ENCODE measurements at places on chromosomes 1 and 21. TPM values are rescaled to one million over a fixed set of nuclear protein-coding genes. Genes with fewer than 3 reads are reported as not detected.

DNA sequence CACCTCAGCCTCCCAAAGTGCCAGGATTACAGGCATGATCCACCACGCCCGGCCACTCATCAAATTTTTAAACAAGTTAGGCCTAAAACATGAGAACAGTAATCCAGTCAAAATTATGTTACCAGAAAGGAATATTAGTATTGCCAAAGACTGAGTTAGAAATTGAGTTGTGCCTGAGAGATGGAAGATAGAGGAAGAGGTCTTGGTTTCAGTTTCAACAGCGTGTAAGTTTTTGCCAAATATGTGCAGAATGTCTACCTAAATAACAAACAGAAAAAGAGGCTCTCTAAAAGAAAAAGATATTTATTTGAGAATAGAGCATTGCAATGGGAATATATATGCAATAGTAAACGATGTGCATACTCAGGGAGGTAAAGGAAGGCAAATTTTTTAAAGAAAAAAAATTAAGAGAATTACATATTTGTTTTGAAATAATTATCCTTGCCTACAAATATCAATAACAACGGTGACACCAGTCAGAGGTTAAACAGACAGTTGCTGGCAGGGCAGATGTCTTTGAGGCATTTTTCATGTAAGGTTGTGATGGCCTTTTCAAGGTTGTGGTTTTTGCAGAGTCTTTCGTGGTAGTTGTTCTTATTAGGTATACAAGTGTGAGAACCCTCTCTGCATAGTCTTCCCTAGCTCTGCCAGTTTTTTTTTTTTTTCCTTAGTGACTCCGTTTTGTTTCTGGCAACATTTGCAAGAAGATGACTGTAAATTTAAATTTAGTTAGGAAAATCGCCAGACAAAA lies 2.2 kb upstream of the CD1B start:
- DNase-seq, result no peak

The GPR37L1 gene
- 0.03 TPM for total RNA-seq

DNA sequence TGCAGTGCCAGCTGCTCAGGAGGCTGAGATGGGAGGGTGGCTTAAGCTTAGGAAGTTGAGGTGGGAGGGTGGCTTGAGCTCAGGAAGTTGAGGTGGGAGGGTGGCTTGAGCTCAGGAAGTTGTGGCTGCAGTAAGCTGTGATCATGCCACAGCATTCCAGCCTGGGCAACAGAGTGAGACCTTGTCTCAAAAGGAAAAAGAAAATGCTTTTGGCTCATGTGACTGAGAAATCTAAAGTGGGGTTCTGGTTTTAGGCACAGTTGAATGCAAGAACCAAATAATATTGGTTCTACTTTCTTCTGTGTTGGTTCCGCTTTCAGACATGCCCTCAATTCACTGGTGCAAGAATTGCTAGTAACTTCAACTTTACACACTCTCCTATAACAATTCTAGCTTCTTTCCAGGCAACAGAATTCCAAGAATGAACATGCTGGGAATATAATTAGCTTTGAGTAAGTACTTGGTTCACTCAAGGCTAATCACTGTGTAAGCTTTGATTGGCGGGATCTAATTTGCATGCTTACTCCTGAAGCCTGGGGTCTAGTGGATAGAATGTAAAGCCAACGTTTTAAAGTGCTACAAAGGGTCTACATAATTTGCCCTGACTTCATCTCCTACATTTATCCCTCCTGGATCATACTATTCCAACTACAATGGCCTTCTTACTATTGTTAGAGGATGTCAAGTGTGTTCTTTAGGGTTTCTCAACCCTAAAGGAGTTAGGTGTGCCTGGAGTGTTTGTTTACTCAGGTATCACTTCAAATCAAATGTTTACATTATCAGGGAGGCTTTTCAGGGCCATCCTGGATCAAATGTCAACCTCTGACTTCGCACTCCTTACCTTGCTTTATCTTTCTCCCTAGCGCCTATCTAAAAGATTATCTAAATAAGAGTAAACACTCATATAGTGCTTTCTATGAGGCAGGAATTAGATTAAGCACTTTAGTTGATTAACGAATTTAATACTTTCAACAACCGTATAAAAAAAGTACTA lies 115.1 kb downstream of the SLC16A1 start:
- DNase-seq, result no peak

DNA sequence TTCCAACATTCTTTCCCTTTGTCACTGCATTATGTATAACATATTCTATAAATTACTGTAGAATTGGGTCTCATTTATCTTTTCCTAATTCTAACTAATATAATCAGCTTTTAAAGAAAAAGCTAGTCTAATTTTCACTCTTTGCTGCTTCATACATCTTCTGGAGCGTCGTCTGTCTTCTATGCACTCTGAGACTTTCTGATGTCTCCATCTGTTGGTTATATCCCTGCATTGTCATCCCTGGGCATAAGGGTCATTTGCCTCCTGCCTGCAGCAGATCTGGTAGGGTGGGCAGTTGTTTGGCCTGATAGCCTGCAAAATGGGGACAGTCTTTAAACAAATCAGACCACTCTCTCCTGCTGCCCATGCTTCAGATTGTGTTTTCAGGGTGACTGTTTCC lies 40.8 kb upstream of the DYNLT5 start:
- DNase-seq, result no peak

GRCh38 chr1:173431304-173432045 lies 45.7 kb upstream of the PRDX6 start:
- DNase-seq, result peak; percentile 82

DNA sequence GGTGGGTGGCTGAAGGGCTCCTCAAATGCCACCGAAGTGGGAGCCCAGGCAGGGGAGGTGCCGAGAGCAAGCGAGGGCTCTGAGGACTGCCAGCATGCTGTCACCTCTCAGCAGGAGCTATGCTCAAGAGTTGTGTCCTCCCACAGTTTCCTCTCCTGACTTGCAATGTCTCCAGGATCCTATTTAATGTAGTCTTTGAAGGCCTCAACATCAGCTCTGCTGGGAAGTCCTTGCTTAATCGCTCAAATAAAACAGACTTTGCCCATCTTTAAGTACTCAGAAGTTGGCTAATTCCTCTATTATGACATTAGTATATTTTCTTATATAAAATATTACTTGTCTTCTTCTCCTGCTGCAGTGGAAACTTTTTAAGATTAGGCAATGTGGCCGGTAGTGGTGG lies 154.2 kb upstream of the NRIP1 start:
- no peak for DNase-seq

GRCh38 chr1:228944296-228944695 lies 209.0 kb downstream of the RHOU start:
- DNase-seq, result no peak

DNA sequence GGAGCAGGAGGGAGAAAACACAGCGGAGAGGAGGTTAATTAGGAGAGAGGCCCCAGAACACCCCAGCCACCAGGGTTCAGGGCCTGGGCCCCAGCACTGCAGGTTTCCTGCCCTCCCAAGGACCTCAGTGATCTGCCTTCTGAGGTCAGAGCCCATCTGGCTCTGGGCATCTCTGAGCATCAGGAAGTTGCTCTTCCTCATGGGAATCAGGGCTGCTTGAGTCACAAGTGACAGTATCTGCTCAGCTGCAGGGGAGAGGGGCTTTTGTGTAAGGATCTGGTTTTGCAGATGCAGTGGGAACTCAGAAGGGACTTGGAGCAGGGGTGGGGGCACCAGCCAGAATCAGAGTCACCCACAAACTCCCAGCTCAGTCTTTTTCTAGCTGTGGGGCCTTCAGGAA lies 472.1 kb downstream of the PTPRU start:
- no peak for DNase-seq

DNA sequence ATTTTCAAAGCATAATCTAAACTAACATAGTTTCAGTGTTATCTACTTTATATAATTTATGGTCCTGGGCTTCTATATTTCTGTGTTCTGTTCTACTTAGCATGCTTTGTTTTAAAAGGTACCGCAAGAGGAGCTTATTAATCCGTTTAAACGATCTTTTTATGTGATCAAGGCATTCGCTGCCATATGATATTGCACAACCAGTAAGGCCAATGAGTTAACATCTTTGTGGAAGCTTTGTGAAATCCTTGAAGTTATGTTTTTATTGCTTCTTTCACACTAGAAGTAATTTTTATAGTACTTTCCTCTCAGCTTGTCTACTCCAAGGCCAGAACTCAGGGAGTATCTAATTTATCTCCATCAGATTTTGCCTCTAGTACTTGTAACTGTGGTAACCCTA lies 8.9 kb downstream of the LRRC8C start:
- no peak for DNase-seq

The DSCAM gene
- total RNA-seq, result 0.12 TPM

GRCh38 chr21:44700101-44701022 lies 3.4 kb downstream of the KRTAP10-12 start:
- no peak for DNase-seq

- no peak for DNase-seq
These were observed 82.2 kb downstream of the ST6GALNAC5 start for GRCh38 chr1:76949503-76949902.

DNA sequence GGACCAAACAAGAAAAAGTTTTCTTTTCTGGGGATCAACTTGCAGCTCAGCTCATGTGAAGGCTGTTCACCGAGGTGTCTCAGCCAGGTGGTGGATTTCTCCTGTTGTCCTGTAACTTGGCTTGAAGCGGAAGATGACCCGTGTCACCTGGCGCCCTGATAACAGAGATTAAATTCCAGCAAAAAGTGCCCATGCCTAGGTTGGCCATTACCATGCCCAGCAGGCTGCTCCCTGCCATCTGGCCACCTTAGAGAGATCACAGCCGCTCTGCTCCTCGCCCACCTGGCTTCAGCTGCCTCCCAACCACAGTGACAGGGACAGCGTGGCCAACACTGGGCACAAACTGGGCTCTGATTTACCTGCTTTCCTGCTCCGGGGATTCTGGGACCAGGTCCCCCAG lies 149.5 kb downstream of the ZBTB18 start:
- no peak for DNase-seq

DNA sequence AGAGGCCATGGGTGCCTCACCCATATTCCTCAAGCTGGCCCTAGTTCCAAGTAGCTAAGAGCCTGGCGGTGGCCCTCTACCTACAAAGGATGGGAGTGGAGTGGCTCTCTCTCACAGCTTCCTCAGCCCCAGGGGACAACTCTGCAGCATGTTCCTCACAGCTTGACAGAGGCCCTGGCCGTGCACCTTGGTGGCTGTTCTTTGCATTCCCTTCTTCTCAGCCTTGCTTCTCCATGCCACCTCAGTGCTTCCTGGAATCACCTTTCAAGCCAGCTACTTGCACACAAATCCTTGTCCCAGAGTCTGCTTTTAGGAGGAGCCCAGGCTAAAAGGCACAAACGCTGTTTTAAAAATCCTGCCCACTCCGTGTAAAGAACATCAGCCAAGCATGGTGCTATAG lies 69.0 kb upstream of the DIRAS3 start:
- no peak for DNase-seq
